Retinal pigment epithelial cell (primary cell): ENCODE measurements at places on chromosomes 7 and 10.

DNA sequence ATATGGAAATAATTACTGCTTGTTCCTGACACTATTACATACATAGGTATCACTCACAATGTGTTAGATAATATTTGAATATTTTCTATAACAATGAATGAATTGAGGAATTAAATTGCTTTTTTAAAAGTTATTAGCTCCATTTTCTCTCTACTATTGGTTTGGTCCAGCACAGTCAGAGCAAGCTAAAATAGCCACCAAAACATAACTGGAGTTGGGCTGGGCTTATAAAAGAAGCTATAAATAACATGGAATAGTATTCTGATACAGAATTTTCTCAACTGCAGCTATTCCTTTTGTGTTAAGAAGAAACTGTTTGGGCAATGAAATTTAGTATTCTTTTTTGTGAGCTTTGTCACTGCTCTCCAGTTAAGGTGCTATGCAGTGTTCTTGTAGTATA is 142.6 kb upstream of the LRRN3 start:
- DNase-seq = no peak

DNA sequence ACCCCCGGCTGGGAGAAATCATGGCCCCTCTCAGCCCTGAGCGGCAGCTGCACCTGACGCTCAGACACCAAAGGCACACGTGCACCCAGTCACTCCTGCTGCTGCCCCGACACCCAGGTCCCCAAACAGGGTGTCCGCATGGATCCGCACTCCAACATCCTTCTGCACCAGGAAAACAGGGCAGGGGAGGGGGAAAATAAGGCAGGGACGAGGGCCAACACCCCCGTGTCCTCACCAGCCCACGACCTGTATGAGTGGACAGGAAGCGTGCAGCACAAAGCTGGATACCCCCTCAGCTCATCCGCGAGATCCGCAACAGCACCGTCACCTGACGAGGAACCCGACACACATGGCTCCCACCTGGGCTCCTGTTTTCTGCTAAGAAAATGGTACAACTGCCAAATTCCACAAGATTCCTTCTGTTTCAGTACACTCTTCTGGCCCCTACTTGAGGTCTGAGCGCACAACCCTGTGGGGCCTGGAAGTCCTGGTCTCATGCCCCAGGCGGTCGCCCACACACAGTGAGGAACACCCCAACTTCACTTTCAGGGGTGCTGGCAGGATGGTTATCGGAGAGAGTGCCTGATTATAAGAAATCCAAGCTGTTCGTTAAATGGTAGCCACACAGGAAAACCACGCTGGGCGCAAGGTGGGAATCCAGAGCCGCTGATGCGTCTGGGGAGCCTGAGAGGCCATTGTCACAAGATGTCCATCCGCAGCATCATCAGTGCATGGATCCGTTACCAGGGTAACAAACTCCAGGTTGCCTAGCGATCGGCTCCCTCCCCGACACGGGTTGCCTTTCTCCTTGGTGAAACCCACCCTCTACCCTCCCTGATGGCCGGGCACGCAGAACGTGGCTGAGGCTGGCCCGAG is 63.6 kb downstream of the ZRANB1 start:
- no peak for DNase-seq

DNA sequence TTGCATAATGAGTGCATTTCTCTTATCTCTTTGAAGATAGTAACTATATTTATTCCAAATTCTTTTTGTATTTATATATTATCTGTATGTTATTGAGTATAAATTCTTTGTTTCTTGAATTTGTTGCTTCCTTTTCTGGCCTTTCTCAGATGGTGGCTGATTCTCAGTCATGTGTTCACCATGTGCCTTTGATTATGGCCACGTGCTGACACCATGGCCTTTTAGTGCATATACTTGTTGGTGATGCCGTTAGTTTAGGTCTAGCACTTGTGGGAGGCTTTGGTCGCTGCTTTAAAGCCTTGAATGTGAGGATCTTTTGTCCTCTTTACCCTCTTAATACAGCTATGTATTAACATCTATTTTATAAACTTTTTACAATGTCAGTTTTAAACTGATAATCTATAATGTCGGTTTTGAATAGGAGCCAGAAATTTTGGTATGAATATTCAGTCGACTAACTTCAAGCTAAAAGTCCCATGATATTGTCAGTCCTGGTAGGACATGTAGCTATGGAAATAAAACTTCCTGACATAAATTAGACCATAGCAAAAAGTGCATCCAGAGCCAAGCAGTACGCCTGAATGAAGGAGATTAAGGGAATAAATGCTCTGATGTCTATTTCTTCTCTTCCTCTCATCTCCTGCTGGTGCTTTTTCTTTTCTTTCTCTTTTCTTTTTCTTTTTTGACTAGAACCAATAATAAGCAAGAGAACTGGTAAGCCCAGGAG is 130.3 kb downstream of the GNAI1 start:
- peak; percentile 31 for DNase-seq

DNA sequence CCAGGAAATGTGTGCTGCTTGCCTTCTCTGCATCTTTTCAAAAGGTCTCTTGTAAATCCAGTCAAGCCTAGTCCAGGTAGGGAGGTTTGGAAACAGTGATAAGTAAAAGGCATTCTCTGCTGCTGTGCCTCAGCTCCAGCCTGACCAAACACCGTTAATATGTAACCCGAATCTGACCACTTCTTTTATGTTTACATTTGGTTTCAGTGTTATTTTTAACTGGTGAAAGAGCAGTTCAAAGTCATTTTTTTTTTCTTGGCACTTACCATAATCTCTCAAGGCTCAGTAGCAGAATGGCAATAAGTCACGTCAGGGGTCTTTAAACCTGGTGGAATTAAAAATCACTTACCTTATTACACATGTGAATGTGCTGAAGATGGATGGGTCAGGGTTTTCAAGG is 216.8 kb downstream of the PTEN start:
- DNase-seq = no peak

DNA sequence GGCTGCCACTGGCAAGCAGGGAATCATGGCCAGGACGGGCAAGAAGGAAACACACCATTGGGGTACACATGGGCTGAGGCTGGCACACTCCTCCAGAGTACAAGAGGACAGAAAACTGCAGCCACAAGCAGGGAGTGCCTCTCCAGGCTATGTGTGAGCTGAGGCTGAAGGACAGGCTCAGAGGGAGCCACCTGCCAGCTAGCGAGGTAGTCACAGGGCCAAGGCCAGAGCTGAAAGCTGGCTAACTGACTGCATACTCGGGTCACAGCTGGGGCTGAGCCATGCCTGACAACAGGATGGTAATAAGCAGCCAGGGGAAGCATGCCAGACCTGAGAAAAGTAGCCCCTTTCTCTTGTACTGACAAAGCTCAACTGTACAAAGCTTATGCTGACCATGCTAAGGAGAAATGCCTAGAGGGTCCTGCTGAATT is 52.0 kb downstream of the KIF5B start:
- DNase-seq = no peak

GRCh38 chr10:111599943-111600342 is 523.1 kb downstream of the ADRA2A start:
- no peak for DNase-seq

DNA sequence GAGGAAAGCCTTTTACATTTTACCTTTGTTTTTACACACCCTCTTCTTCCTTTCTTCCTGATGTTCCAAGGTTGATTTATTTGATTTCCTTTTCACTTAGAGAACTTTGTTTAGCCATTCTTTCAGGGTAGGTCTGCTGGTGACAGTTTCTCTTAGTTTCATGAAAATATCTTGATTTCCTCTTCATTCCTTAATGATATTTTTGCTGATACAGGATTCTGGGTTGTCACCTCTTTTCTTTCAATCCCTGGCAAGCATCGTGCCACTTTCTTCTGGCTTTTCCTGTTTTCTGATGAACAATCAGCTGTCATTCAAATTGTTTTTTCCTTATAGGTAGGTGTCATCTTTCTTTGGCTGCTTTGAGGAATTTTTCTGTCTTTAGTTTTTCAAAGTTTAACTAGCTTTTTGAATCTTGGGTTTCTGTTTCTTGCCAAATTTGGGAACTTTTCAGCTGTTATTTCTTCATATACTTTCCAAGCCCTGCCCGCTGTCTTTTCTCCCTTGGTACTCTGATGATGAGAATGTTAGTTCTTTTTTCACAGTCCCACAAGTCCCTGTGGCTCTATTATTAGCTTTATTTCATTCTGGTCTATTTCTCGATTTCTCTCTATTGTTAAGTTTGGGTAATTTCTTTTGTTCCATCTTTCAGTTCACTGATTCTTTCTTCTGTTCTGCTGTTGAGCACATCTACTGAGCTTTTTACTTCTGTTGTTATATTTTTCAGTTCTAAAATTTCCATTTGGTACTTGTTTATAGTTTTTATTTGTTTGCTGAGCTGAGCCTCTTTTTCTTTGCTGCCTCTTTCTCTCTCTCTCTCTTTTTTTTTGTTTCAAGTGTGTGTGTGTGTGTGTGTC is 102.6 kb downstream of the CCNY start:
- no peak for DNase-seq
